ENCODE measurements at places on chromosomes 5 and 9.

DNA sequence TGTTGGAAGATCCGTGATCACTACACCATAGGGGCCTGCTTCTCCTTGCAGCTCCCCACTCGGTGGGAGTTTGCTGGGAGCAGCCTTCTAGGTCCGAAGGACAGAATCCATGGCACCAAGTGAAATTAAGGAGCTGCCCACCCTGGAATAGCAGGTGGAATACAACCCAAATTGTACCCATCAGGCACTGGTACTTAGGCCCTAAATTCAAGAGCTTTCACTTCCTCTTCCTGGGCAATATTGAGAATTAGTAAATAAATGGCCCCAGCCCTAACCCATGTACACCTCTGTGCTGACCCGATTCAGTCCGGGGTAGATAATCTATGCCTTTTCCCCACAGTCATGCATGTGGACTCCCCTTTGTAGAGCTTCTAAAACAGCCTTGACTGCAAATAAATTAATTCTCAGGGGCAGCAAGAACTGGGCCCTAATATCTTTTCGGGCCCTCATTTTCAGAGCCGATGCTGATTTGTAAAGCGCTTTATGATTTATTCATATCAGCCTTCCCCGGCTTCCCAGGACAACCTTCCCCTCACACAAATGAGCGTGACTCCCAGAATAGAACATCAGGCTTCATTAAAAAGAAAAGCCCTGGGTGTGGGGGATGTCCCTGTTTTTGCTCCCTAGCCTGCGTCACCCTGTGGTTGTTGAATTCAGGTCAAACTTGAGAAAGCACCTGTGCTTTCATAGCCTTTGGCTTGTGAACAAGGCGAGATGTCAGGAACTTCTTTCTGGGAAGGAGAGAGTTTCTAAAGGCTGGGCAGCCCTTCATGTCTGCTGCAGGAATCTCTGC lies 126.1 kb upstream of the TBC1D2 start:
- DNase-seq = no peak

DNA sequence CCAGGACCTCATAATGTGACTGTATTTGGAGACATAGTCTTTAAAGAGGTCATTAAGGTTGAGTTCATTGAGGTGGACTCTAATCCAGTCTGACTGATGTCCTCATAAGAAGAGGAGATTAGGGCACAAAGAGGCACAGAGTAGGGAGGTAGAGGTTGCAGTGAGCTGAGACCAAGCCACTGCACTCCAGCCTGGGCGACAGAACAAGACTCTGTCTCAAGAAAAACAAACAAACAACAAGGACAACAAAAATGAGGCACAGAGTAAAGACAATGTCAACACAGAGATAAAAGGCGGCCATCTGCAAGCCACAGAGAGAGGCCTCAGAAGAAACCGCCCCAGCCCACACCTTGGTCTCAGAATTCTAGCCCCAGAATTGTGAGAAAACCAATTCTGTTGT lies 17.0 kb upstream of the TDRD7 start:
- DNase-seq = no peak

- DNase-seq = no peak
Measured at GRCh38 chr5:123438902-123439301, 15.7 kb upstream of the CEP120 start.

DNA sequence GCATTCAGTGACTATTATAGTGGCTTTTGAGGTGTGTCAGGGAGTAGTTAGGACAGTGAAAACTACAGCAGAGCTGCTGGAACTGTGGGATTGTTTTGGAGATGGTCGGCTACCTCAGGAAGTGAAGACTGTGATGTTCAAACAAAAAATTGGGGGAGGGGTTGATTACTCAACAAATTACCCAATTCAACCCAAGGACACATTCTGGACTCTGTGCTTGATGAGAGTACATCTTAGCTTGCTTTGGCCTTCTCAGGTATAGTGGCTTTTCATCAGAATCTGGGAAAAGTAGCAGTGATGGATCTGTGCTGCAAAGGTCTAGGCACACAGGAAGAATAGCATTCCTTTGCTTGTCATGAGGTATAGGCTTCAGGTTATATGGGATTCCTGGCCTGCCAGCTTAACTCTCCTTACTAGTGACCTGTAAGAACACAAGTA lies 47.0 kb downstream of the SLC44A1 start:
- no peak for DNase-seq

GRCh38 chr5:37792975-37793631 lies 46.7 kb downstream of the GDNF start:
- DNase-seq = no peak

GRCh38 chr5:88696466-88696865 lies 186.5 kb downstream of the MEF2C start:
- DNase-seq = no peak

- no peak for DNase-seq
Measured at GRCh38 chr9:3008091-3008490, 164.2 kb upstream of the PUM3 start.

DNA sequence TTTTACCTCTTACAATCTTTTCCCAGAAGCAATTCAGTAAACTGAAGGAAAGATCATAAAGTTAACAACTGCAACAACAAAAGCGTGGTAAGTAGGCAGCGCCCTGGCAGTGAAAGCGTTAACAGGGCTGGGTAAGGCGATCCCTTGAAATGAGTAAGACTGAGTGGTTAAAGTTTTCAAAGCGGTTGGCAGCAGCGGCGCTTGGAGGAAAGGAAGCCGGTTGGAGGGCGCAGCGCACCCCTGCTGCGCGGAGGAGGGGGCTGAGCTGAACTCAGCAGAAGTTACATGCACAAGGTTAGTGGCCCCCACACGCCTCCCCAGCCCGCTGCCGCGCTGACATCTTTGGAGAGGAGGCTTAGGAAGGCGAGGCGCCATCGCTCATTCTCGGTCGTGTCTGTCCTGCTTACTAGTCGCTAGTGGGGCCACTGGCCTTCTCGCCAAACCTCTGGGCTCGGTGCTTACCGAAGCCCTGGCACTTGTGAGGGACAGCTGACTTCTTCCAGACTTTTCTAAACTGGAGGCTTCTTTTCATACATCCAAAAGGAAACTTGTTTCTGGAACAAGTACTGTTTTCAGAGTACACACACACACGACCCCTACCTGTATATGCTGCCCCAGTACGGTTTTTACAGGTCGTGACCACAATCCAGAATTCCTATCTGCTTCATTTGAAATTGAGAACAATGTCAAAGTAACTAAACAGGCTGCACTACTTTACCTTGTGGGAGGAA lies at the start of gene SH3RF2:
TSS of gene SH3RF2 (plus strand) at position 178 of the 731 bp plus-strand sequence. CDS start 1,351 bp downstream, outside the sequence.
- DNase-seq = no peak

- DNase-seq = no peak
Measured at GRCh38 chr5:93831449-93831848, 90.0 kb upstream of the POU5F2 start.

GRCh38 chr5:173962436-173962972 lies 26.5 kb upstream of the C5orf47 start:
- DNase-seq = no peak

DNA sequence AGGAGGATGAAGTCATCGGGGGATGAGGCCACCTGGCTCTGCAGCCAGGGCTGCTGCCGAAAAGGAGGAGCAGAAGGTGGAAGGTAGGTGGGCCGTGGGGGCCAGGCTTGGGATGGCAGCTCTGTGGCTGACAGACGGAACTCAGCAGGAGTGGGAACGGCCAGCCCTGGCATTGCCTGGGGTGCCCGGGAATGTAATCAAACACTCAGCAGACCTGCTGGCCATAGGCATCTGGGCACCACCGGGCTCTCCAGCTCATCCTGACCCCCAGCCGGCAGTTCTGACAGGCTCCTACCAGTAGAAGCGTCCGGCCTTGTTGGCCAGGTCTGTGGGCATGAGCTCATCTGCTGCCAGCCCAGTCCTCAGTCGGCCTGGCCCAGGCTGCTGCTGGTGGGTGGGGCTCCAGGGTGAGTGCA lies 4.3 kb upstream of the FAT2 start:
- DNase-seq = no peak

- no peak for DNase-seq
Measured at GRCh38 chr9:120161776-120162175, 418.2 kb downstream of the CDK5RAP2 start.

DNA sequence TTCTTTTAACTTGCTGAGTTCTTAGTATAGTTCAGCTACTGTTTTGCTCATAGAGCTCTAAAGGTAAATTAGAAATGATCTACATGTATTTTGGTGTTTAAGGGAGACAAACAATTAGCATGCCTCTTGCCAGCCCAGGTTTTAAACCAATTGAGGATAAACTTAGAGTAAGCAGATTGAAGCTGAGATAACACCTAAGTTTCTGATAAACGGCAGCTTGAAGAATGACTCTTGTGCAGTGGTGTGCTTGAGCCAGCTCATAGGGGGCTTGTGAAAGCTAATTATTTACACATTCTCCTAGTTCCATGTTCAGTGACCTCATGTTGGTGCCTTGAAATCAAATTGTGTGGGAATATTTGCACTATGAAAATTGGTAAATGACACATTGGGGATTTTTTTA lies 193.0 kb downstream of the PRR16 start:
- no peak for DNase-seq

GRCh38 chr9:87445646-87446045 lies 52.0 kb upstream of the DAPK1 start:
- DNase-seq = no peak

DNA sequence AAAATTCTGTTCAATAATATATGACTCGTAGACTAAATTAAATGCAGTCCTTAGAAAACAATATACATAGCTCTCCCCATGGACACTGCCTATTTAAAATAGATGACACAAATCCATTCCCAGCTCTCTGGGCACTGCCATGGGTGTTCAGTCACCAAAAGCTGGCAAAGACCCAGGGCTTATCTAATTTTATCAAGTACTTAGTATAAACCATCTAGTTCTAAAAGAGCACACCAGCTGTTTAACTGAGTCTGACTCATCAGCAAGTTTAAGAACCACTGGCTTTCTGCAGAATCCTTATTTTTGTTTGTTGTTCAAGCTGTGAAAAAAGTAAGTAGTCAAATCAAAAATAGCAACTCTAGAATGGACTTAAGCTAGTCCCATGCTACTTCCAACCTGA lies 107.6 kb downstream of the PLPP1 start:
- DNase-seq = no peak

DNA sequence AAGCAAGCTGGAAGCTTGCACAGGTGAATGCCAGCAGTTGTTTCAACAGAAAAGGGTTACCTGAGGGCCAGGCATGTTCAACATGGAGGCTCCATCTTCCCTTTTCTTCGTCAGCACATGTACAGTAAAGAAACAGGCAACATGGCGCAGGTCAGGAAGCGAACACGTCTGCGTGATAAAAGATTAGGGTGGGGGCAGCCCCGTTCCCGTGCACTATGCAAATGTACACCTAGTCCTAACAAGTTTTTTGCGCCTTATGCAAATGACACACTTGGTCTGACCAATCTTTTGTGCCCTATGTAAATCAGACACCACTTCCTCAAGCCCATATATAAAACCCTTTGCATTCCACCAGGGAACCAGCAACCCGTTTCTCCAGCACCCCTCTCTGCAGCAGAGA lies 452.1 kb upstream of the PTPRD start:
- no peak for DNase-seq

DNA sequence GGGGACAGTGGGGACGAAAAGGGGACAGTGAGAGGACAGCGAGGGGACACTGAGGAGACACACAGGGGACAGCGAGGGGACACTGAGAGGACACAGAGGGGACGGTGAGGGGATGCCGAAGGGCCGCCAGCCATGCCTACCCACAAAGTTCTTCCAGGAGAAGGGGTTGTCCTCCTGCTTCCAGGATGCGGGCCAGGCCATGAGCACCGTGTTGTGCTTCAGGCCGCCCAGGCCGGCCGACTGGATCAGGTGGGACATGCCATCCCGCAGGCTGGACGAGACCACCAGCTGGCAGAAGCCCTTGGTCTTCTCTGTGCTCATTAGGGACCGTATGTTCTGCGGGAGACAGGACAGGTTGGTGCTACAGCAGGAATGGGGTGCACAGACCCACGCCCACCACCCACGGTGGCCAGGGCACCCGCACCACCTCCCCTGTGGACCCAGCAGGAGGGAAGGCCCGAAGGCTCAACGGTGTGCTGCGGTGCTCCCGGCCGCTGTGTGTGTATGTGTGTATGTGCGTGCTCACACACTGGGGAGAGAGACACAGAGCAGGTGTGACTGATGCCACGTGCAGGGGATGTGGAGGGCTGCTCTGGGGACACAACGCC lies 46.6 kb downstream of the SLC12A7 start:
- no peak for DNase-seq

DNA sequence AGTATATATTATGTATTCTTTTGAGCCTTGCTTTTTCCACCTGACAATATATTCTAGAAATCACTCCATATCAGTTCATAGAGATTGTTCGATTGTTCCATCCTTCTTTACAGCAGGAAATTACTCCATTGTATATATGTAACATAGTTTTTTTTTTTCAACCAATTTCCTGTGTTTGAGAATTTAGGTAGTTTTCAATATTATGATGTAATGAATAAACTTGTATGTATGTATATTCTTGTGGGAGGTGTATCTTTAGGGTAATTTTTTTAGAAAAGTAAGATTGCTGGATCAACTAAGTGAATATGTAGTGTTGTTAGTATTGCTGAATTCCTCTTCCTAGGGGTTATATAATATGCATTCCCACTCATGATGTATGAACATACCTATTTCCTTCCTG lies 165.9 kb upstream of the PITX1 start:
- DNase-seq = no peak

- no peak for DNase-seq
Measured at GRCh38 chr5:35899800-35900199, 38.6 kb downstream of the CAPSL start.

DNA sequence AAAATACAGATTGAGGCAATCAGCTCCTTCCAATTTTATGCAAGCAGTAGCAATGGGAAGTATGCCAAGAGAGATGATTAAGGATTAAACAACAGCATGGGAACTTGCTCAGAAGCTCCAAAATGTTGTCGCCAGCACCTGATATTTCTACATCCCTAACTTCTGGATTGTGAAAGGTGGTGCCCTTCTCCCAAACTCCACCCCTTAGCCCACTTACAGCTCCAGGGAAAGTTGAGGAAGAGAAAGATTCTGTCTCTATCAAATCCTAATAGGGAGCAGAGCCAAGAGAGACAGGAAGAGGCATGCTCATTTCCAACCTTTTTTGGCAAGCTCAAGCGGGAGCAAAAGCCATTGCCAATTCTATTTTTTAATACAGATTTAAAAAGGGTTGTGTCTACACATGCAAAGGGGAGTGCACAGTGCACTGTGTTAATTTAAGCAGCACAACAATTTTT lies 92.4 kb upstream of the NR3C1 start:
- peak; percentile 67 for DNase-seq

DNA sequence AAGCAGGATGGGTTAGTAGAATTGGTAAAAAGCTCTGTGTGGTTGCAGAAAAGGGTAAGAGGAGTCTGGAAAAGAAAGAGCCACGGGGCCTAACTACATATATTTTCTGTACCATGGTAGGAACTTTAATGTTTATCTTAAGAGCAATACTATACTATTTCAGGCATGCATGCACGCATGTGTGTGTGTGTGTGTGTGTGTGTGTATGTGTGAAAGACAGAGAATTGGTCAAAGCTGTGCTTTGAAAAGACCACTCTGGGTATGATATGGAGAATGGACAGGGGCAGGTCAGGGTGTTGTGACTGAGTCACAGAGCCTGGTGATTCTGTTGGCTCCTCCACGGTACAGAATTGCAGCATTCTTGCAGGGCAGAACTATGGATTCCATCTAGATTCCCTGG lies 339.3 kb downstream of the SLIT3 start:
- DNase-seq = no peak

- DNase-seq = no peak
Measured at GRCh38 chr9:36486329-36486932, 86.3 kb upstream of the MELK start.

- DNase-seq = no peak
Measured at GRCh38 chr5:97623441-97623840, 440.4 kb upstream of the RIOK2 start.

GRCh38 chr5:44769877-44770209 lies 38.9 kb upstream of the MRPS30 start:
- DNase-seq = no peak

Data from forelimb muscle (tissue), 1 donor.